ENCODE measurements at places on chromosomes 6 and 20. TPM values are rescaled to one million over a fixed set of nuclear protein-coding genes. Genes with fewer than 3 reads are reported as not detected.

DNA sequence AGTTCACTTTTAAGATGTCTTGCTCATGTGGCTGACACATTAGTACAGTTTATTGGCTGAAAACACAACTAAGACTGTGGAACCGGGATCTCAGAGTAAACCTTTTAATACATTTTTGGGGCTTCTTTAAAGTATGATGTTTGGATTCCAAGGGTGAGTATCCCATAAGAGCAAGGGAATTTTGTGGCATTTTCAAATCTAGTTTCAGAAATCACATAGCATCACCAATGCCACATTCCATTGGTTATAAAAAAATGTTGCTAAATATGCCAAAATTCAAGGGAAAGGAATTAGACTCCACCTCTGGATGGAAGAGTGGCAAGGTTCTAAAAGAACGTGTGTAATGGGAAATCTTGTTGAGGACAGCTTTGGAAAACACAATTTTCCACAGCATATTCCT, 338.6 kb downstream of the COL12A1 start:
- DNase-seq, result no peak

DNA sequence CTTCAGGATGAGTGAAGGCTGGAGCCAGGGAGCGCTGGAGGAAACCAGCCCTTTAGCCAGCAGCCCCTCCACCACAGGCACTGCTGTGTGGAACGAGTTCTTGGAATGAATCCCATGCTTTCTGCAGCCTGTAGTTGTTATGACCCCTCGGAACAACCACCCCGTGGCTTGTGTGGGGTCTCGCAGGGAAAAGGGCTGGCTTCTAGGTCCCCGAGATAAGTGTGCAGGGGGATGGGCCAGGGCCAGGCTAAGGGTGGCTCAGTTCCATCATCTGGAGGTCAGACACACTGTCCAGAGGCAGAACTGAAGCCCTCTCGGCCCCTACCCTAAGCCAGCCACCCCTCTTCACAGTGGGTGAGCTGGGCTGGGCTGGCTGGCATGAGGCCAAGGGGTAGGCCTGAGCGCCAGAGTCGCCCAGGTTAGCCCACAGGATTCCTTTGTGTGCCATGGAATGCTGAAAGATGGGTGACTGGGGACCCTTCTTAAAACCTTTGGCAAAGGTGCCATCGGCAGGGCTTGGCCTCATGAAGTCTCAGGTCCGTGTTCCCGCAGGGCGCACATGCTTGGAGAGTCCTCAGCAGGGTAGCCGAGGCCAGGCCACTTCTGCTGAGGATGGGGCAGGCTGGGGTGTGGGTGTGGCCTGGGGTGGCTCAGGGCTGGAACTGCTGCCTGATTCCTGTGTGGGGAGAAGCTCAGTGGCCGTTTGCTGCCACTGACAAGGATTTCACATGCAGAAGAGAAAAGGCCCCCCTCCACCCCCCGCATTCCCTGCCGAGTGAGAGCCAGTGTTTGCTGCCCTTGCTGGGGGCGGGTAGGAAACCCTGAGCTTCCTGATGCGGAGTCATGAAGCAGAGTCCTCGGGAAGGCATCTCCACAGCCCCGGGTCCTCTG, 24.6 kb downstream of the SPATA2 start:
- no peak for DNase-seq

DNA sequence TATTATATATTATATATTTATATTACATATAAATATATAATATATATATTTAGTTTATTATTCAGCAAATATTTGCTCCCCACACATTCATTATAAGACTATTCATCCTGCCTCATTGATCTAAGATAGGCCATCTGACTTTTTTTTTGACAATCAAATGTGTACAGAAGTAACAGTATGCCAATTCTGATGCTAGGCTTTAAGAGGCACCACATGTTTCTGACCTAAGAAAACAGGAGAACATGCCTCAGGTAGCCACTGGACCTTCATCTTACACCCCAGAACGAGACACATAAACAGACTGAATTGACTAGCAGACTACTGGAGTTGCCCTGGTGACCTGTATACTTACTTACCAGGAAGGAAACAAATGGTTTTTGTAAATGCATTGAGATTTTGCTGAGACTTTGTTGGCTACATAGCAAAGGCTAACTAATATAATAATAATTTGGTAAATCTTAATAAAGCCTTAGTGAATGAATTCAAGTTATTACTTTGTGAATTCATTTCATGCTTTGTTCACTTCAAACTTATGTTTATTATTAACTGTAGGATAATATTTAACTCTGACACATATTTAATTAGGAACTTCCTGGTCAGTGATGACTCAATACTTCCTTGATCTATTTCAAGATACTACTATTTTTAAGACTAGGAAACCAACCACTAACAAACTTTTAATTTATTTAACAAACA, 13.4 kb upstream of the MYO6 start:
- no peak for DNase-seq

GRCh38 chr6:147131532-147132128, 72.6 kb upstream of the STXBP5 start:
- no peak for DNase-seq

DNA sequence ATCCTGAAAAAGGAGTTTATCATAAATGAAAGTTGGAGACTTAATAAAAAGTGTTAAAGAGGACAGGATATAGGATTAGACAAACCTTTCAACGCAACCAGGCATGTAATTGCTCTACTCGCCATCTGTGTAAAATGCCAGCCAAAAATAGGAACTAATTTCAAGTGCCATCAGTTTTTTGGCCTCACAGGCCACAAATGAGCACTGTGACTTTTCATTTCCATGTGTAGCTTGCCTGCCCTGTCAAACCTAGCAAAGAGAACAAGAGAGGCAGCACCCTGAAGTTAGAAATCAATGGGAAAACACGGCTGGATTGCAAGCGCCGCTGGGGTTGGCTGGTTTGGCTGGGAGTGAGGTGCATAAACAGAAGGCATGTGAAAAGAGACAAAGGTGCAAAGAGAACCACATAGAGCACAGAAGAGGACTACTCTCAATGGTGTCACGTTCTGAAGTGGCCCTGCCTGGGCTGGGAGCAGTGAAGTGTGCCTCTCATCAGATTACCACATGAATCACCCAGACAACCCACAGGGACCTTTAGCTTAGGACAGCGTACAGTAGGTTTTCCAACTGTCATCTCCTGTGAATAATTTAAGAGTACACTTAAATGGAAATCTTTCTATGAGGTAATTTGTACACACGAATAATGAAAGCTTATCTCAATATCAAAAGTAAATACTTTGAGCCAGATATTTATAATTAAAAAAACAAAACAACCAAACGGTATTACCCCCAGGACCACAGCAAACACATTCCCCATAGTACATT, 78.0 kb upstream of the NHSL1 start:
- DNase-seq, result no peak

GRCh38 chr6:149925974-149926777, 3.3 kb upstream of the RAET1G start:
- peak; percentile 82 for DNase-seq

- DNase-seq, result peak; percentile 58
These were observed 31.0 kb downstream of the IRF4 start for GRCh38 chr6:422433-423054.

DNA sequence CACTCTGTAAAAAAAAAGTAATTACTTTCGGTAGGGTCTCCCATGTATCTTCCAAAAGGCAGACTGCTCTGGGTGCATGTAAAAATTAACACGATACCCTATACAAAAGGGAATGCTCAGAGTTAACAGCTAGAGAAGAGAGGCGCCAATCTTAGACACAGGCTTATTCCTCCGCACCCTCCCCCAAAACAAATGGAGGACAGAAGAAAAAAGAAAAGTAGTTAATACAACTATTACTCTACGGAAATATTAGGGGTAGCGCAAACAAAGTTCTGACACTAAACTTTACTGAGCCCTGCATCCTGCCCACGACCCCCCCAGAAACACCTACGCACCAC, 331 bp upstream of the UFL1 start:
- DNase-seq, result no peak

DNA sequence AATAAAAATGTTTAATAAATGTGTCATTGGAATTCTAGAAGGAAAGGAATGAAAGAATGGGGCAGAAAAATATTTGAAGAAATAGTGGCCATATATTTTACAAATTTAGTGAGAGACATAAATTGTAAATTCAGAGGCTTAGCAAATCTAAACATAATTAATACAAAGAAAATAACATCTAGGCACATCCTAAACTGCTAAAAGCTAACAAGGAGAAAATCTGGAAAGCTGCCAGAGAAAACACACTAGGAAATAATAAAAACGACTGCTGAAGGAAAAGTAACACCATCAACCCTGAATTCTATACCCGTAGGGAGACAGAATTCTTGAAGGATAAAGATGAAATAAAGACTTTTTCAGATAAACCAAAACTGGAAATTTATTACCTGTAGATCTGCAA, 23.8 kb downstream of the CYB5R4 start:
- no peak for DNase-seq

DNA sequence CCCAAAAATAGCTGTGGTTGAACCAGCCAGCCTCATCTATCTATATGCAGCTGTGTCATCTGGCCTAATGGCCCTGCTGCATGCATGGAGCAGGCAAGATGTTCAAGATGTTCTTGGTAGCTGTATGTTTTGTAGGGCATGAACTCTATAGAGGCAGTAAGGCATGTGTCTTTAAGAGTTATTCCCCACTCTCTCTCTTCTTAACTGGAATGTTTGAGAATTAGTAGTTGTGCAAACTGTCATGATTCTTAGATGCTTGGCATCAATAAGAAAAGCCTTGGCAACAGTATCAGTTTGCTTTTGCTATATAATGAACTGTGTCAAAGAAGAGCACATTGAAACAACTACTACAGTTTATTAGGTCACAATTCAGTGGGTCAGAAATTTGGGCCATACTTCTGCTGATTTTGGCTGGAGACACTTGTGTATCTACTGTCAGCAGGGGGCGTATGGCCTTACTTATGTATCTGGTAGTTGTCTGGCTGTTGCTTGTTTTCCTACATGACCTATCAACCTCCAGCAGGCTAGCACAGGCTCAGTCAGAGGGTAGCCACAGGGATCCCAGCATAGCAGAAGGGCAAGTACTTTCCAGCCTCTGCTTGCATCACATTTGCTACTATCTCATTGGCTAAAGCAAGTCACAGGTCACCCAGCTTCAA, 56.1 kb upstream of the LAMP5 start:
- DNase-seq, result no peak

DNA sequence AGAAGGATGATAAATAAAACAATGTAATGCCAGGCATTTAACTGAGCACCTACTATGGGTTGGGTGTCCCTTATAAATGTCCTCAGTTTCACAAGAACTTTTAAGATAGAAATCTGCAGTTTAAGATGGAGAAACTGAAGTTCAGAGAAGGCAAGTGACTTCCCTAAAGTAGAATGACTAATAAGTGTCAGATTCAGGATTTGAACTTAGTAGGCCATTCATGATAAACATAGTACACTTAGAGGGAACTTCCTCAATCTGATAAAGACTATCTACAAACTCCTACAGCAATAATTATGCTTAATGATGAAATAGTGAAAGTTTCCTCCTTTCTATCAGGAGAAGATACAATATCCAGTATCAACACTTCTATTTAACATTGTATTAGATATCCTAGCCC, 43.9 kb downstream of the NCR2 start:
- DNase-seq, result no peak

DNA sequence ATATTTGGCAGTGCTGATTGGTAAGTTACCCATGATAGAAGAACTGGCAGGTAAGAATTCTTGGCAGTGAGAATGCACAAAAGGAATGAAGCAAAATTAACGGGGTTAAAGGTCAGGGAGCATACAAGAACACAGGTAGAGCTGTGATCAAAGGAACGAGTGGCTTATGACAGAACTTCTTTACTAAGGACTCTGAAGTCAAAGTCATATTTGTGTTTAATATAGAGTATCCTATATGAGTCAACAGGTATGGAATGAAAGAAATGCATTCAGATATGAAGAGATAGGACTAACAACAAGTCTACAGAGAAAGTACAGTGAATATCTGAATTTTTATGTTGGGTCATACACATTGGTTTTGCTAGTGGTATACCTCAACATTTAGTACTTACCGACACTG, 209.0 kb upstream of the CITED2 start:
- DNase-seq, result no peak

- DNase-seq, result peak; percentile 19
These were observed 547.2 kb downstream of the CD83 start for GRCh38 chr6:14664621-14665315.

- DNase-seq, result no peak
These were observed 36.1 kb upstream of the NAA20 start for GRCh38 chr20:19981031-19981451.

GRCh38 chr20:51661609-51662178, 106.5 kb downstream of the ATP9A start:
- peak; percentile 47 for DNase-seq

DNA sequence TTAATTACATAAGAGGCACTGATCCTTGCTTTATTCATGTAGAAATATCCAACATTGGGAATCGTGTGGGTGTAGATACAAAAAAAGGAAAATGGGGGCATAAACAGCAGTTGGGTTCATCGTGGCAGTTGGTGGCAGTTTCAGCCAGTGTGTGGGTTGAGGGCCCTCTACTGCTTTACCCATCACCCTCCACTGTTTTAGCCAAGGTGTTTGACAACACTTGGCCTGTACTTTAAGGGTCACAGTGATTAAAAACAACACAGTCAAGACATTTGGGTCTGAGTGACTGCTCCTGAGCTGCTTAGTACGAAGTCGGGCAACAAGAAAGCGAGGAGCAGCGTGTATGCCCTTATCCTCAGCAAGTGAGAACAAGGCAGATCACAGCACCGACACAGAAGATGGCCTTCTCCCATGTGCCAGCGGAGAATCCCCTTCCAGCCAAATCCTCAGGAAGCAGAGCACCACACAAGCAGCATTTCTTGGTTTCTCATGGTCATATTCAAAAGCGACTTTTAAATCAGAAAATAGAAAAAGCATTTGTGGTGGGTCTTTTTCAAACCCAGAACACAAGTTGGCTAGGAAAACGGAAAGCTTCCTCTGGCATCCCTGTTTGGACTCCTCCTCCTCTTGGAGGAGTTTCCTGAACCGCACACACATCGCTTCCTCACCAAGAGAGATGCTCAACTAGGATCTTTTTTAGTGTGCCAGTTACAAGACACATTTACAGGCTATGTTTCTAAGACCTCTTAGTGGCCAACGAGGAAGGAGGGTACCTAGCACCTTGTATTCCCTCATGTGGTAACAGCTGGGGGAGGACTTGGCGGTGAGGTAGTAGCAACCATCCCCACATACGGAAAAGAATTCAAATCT, 23.5 kb downstream of the EIF2S2 start:
- DNase-seq, result no peak

FRK gene
- total RNA-seq, result 0.02 TPM

OR2B6 gene
- not detected for total RNA-seq

EYA2 gene
- not detected for total RNA-seq

BMP7 gene
- total RNA-seq, result not detected

MRAP2 gene
- not detected for total RNA-seq

LTB gene
- total RNA-seq, result 747 TPM

ASF1A gene
- total RNA-seq, result 38.6 TPM

HCRTR2 gene
- not detected for total RNA-seq

DZANK1 gene
- total RNA-seq, result 1.7 TPM

VARS2 gene
- 40.2 TPM for total RNA-seq

Measured in activated CD4-positive, alpha-beta T cell treated with anti-CD3 and anti-CD28 coated beads, Interleukin-2, amount 10 ng/mL, durations not matched to agents 7 days and 5 days (primary cell).